ENCODE measurements at places on chromosomes 3 and 15.

DNA sequence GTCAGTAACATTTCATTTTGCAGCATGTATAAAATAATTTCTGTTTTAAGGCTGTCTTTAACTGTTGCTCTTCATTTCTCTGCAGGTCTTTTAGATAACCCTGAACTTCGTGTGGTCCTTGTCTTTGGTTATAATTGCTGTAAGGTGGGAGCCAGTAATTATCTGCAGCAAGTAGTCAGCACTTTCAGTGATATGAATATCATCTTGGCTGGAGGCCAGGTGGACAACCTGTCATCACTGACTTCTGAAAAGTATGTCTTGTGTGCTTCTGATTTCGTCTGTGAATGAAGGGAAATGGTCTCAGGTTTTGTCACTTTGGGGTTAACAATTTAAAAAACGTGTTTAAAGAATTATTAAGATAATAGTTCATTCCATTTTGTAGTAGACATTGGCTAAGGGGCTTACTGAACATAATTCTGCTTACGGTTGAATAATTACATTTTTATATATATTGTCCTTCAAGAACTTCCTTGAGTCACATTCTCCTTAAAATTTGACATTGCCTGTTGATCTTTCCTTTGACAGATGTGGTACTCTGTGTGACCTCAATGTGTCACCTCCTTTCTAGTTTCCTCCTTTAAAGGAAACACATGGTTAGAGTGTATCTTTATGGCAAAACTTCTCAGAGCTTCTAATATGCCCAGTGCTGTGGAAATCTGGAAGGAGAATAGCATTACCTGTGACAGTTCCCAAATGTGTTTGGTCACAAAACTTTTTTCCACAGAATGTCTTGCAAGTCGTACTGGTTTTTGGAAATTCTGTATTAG lies 26.3 kb downstream of the FBXO22 start:
- DNase-seq, result no peak

GRCh38 chr15:70348581-70349344 lies 251.0 kb upstream of the TLE3 start:
- DNase-seq, result no peak

DNA sequence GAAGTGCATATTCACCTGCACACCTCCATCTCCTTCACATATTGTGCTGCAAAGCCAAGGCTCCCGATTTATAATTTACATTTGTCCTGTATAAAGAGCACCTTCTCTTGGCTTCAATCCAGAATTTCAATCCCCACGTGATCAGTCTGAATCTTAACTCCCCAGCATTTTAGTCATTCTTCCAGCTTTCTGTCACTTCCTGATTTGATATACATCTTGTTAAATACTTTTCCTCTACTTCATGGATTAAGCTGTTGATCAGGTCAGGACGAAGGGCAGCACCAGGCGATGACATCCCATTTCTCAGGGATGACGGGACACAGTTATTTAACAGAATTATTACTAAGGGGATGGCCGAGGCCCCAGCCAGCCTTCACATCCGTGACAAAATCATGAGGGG lies 212.5 kb downstream of the EPHB1 start:
- no peak for DNase-seq

DNA sequence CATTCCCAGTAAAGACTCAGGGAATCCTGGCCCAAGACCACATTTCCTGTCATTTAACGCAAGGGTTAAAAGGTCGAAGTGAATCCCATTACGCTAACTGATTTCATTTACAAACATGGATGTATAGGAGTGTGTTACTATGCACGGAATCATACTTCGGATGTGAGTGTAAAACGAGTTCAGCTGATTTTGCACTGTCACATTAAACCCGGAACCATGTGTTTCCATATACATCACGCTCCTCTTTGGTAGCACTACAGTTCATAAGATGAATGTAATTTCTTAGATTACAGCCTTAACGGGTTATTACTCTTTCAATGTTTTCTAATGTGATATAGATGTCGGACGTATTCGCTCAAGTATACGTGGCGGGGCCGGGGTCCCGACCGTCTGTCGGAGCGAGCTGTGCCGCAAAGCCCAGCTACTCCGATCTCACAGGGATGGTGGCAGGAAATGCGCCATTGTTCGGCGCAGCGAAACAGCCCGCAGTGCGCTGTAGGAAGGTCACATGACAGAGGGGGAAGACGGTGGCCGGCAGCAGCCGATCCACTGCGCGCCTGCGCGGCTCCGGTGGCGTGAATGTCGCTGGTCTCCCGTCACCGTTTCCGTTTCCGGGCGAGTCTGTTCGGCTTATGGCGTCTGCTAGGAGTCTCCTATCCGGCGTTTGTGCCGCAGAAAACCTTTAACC lies 97.3 kb downstream of the NPAP1 start:
- peak; percentile 49 for DNase-seq

GRCh38 chr3:134449277-134449676 lies 36.5 kb downstream of the ANAPC13 start:
- no peak for DNase-seq

DNA sequence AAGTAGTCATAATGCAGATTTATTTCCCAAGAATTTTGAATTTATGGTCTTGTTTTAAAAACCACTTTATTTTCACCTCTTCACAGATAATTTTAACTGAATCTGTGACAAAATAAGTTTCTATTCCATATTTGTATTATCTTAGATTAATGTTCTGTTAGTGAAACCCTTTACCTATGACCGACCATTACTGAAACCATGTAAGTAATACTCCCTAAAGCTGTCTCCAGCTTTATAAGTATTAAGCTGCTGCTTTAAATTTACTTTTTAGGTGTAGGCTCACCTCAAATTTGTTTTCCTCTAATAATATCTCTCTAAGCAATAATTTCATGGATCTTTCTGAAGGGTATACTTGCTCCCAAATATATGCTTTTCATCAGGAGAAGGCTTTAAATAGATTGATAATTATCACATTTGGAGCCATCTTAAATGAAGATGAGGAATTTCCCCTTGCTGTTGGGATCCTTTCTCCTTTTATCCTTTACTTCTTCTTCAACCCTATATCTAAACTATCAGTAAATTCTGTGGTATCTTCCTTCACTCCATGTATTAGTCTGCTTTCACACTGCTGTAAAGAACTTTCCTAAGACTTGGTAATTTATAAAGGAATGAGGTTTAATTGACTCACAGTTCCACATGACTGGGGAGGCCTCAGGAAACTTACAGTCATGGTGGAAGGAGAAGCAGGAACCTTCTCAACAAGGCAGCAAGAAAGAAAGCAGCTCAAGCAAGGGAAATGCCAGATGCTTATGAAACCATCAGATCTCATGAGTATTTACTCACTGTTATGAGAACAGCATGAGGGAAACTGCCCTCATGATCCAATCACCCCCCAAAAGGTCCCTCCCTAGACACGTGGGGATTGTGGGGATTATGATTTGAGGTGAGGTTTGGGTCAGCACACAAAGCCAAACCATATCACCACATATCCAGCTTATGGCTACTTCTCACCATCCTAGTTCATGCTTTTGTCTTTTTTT lies 92.3 kb upstream of the P2RY1 start:
- DNase-seq, result no peak

DNA sequence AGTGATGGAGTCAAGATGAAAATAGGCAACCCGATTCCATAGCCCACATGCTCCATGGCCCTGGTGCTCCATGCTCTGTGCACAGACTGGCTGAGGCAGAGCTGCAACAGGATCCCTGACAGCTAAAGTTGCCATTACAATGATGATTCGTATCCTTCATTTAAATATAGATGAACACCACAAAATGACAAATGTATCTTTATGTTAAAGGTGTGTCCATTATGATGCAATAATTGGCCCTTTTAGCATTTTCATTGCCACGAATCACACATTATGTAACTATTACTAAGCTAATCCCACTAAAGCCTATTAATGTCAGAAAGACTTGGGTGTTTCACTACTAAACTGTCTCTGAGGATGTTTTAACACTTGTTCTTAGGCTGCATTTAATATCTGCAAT lies 270.2 kb upstream of the THBS1 start:
- no peak for DNase-seq

GRCh38 chr15:52681441-52681840 lies 2.3 kb upstream of the ATOSA start:
- DNase-seq, result no peak

DNA sequence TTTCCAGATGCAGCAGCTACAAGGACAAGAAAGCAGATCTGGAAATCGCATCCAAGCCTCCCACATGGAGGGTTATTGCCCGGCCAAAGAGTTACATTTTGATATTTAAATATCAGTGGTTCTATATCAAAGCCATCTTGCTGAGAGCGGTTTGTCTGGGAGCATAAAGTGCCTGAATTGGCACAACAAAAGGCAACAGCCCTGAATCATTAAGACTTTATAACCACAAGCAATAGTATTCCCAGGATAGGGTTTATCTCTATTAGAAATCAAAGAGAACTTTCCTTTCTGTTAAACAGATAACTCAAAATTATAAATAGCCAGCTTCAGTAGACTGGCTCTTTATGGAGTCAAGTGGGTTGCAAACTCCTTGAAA lies 564.7 kb downstream of the ROBO1 start:
- no peak for DNase-seq

- no peak for DNase-seq
Measured at GRCh38 chr3:71318458-71318827, 265.1 kb downstream of the FOXP1 start.

GRCh38 chr3:41690766-41691563 lies 270.9 kb downstream of the ULK4 start:
- no peak for DNase-seq

DNA sequence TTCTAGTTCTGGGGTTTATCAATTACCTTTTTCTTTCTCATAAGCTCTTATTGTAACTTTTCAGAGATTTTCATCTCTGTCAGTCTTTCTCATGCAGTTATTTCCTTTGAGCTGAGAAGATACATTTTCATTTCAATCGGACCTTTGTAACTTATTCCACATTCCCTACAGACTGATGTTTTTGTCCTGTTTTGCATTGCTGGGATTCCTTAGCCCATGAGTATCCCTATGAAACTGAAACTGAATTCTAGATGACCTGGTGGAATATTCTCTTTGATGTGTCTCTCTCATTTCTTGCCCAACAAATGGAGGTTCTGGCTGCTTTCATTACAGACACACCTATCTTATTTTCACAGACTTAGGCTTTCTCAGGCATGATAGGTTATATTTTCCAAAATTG lies 10.5 kb upstream of the EPHA6 start:
- DNase-seq, result no peak

GRCh38 chr15:88090481-88091011 lies 166.0 kb downstream of the NTRK3 start:
- DNase-seq, result no peak

GRCh38 chr3:124395584-124396338 lies 334.5 kb upstream of the UMPS start:
- no peak for DNase-seq

DNA sequence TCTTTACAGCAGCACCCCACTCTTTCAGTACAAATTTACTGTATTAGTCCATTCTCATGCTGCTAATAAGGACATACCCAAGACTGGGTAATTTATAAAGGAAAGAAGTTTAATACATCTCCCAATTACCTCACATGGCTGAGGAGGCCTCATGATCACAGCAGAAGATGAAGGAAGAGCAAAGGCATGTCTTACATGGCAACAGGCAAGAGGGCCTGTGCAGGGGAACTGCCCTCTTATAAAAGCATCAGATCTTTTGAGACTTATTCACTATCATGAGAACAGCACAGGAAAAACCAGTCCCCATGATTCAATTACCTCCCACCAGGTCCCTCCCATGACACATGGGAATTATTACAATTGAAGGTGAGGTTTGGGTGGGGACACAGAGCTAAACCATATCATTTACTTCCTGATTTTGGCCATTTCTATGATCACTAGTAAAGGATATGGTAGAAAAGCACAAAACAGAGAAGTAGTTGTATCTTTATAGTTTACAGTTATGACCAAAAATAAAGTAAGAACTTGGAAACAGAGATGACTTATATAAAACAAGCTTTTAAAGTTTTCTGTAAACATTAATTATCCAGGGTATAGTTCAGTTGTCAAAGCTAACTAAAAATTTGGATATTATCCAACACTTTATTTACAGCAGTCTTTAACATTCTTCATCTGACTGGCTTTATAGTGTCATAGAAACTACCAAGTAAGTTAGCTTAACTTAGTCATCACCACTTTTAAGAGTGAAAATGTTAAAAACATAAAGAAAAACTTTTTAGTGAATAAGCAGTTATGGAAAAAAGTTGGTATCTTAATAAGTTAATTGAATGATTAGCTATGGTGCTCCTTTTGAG lies 40.2 kb downstream of the P2RY1 start:
- no peak for DNase-seq

GRCh38 chr3:52534281-52535183 lies 875 bp upstream of the NT5DC2 start:
- DNase-seq, result no peak

DNA sequence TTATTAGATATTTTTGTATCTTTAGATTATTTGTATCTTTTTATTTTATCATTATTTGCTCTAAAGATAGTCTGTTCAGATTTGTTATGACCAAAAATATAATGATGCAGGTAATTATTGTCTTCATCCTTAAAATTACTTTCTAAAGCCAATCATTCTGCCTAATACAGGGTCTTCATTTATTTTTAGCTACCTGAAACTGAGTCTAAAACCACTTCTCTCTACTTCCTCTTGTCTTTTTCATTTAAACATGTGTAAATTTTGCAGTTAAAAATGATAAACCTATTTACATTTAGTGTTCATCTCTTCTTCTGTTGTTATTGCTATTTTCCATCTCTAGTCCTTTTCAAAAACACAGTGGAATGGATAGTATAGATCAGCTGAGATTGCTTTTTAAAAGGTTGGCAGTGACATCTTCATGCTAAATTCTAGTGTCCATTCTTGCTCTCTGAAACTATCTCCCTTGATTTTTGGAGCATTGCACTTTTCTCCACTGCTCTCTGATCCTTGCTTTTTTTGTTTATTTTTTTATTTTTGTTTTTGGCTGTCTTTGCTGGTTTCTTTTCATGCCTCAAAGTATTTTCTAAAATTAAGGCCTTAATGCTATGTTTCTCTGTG lies 91.8 kb downstream of the UBE2E2 start:
- no peak for DNase-seq

Measured in HFF-Myc (cell line).